T-helper 9 cell (primary cell): ENCODE measurements at places on chromosomes 13 and 19.
A peak's percentile ranks its signal among the peaks of the same experiment; 100 is the strongest.

DNA sequence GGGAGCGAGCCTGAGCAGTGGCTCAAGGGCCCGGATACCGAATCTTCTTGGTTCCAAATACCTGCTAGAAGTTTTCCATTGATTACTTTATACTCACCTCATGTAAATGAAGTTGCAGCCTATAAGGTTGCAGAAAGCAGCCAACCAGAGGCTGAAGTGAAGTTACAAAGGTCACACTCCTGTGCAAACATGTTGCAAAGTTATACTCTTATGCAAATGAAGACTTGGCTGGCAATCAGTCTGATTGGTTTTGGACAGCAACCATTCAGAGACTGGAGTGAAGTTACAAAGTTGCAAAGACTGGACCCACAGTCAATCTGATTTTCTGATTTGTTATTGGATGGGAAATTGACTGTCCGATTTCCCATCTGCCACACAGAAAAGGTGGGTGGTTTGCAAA, 152.5 kb downstream of the GGACT start:
- DNase-seq: no peak

DNA sequence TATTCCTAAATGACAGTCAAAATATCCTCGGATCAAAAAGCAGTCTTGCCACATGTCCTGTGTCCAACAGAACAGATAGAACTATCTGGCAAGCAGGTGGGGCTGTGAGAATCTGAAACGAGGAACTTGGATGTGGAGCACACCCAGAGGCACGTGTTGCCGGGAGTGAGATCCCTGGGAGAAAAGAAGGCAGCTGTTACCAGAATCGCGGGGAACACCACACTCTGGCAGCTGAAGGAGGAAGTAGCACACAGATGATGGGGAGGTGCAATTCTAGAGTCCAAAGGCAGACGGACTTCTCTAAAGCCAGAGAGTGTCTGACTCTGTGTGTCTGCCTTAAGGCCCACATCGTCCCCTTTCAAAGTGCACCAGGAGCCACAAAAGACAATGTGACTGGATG, 22.3 kb downstream of the SLC7A1 start:
- no peak for DNase-seq

DNA sequence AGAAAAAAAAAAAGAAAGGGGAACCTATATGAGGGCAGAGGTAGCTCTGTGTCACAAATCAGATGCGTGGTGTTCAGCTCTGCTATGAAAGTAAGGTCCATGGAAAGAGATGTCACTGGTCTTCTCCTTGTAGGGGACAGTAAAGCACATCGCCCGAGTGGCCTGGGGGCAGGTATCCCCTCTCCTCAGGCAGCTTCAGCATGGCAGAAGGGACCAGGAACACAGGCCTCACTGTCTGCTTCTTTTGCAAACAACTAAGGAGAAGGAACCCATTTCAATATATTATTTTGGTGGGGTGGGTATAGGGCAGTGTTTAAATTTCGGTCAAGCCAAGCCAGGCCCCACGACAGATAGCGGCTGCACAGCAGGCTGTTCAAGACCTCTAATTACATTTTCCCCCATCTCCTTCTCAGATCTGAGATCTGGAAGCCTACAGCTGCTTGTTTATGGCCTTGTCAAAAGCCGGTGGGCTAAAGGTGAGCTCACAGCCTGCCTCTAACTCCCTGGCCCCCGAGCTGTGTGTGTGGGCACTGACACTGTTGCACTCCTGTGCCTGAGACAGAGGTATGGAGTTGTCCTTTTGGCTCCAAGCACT, 72.8 kb downstream of the HSPH1 start:
- DNase-seq: no peak

- DNase-seq: peak; percentile 54
These were observed 32.7 kb upstream of the GPR183 start for GRCh38 chr13:99339736-99340397.

DNA sequence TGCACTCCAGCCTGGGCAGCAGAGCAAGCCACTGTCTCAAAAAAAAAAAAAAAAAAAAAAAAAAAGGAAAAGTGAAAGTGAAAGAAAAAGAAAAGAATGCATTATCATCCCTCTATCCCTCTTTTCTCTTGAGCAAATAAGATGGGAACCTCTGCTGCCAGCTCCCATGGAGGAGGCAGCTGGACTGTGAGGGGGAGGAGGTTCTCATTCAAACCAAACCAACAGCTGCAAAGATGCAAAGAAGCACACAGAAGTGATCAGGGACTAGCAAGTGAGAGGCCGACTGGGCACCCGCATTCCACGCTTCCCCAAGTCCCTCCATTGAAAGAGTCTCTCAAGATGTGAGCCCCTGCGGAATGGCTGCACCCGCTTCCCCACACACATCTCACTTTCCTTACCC, 63.5 kb downstream of the TSHZ3 start:
- no peak for DNase-seq

DNA sequence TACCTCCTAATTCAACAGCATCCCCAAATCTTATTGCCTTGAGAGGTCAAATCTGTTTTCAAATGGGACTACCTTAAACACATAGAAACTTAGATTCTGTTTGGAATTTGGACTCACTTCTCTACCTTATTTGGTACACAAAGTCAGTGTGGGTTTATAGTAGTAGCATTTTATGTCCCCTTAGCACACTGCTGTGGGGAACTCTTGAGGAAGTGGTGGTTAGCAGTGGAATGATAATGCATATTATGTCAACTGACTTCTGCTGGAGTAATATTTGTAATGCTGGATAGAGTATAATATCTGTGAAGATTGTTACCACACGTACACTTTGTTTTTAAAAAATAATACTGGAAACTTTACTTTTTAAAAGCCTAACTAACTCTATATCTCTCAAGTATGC, 386.3 kb downstream of the NDFIP2 start:
- DNase-seq: no peak

- DNase-seq: no peak
These were observed 2.1 kb downstream of the IFNL2 start for GRCh38 chr19:39270036-39270871.

DNA sequence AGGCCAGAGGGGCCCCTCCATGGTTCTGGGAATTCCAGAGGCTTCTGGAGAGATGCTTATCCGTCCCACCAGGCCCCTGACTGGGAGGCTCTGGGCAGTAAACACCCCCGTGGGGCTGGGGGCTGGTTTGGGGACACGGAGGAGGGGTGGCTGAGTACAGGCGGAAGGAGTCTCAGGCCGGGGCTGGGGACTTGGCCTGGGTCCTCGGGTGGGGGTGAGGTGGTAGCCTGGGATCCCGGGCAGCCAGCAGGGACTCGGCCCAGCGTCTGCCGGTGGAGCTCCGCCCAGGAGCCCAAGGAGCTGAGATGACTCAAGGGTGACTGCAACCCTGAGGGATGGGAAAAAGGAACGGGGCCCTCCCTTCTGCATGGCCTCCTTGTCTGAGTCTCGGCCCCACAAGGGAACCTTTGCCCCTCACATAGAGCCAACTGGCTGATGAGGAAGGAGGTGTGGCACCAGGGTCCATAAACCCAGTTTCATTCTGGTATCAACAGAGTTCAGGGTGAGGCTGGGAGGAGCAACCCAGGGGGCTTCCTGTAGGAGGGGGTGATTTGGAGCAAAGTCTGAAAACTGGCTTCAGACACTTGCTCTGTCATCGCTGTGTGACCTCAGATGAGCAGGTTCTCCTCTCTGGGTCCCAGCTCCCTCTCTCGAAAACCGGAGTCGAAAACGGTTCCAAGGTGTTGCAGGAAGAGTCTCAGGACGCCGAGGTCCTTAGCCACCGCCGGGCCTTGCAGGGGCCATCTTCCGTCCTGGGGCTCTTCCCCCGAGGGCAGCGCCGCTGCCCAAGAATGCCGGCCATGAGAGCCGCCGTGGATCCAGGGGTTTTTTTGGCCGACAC, 809 bp downstream of the MISP start:
- DNase-seq: no peak

- DNase-seq: peak; percentile 16
These were observed 42.6 kb upstream of the ADGRL1 start for GRCh38 chr19:14248578-14249011.

DNA sequence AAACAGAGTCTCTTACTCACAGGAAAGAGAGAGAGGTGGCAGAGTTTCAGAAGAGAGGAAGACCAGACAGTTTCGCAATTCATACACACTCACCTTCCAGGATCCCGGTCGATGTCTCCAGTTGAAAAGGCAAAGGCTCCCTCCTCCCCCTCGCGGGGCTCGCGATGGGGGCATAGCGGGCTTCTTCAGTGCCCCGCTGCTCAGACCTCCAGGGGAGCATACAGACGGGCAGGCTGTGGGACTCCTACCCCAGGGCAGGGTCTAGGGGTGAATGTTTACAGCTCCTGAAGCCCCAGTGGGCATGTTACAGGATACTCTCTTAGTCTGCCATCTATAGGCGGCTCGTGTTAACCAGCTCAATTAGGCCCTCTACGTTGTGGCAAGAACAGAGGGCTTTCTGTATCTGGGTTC, 139.2 kb downstream of the SLITRK5 start:
- DNase-seq: no peak

DNA sequence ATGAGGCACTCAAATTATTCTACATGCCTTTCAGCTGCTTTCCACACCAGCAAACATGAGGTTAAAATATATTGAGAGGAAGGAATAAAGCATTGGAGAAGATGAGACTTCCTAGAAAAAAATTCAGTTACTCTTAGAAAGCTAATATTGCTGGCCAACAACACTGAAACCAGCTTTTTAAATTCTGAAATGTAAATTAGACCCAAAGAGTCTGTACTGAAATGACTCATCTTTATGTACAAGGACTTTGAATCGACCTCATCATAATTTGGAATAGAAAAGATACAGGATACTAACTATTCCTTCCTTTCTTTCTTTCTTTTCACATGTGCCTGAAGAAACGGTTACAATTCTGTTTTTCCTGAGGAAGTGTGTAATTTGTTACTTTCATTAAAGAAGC, 6.5 kb upstream of the HSPH1 start:
- no peak for DNase-seq

DNA sequence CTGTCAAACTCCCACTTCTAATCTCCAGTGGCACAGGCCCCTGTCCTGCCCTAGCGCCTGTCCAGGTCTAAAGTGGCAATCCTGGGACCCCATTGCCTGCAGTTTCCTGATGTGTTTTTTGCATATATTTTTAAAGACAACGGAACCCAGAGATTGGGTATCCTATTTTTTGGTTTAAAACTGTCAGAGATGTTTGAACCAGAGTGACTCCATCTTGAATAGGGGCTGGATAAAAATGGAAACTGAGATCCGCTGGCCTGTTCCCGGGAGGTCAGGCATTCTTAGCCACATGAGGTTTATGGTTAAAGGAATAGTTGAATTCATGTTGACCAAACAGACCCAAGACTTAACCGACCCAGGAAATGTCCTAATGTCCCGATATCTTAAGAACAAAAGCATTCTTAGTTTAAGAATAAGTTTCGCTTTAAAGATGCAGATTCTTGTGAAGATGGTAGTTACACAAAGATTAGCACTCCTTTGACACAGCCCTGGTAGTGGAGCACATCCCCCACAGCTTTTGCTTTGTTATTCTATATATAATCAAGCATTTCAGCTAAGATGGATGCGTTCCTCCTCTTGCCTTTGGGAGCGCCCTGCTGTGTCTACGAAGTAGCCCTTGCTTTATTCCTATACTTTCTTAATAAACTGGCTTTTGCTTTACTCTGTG, 332.1 kb downstream of the UQCRFS1 start:
- no peak for DNase-seq

DNA sequence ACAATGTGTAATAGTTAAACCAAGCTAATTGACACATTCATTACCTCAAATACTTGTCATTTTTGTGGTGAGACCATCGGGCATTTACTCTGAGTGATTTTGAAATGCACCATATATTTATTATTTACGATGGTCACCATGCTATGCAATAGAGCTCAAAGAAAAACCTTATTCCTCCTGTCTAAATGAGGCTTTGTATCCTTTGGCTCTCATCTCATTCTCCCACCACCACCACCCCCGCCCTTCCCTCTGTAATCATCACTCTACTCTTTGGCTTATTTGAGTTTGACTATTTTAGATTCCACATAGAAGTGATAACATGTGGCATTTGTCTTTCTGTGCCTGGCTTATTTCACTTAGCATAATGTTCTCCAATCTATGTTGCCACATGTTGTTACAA, 124.9 kb downstream of the CYSLTR2 start:
- DNase-seq: no peak

GRCh38 chr13:27283906-27284493, 13.4 kb downstream of the RASL11A start:
- no peak for DNase-seq

DNA sequence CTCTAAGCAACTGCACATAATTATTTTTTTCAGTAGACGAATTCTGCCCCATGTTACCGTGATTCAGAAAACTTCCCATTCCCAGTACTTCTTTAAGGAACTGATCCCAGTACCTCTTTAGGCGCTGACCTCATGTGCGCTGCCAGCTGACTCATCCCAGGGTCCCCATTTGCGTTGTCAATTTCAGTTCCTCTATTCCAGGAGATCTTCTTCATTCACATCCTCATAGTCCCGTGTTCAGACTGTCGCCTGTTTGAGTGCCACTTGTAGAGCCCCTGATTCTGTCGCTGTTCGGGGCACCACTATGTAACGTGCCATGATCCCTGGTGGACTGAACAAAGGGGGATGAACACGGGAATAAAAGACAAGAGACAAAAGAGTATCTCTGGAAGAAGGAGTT, 16.4 kb downstream of the FPR3 start:
- no peak for DNase-seq

GRCh38 chr19:7655581-7655980, 13.3 kb upstream of the RETN start:
- no peak for DNase-seq

DNA sequence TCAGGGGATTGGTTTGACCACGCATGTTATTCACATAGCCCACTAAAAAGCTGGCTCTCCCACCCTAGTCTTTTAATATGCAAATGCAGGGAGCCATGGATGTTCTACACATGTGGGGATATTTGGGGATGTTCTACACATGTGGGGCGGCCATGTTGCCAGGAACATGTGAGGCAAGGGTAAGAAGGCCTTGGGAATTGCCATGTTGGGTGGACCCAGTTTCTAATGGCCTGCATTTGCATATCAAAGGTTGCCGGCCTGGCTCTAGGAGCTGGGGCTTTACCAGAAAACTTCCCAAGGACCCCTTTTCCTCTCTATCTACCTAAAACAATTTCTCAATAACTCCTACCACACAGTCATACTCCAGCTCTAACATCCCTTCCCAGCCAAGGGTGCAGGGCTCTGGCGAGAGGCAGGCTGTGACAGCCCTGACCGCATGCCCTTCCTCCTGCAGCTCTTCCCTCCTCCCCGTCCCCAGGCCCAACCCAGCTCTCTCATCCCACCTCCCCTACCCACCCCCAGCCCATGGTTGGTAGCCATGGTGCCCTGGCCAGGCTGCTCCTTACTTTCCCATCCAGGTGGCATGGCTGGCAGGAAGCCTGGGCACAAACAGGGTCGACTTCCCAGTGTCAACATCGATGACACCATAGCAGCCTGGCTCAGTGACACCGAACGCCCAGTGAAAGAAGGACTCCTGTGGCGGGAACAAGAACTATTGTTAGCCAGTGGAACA, 11.0 kb downstream of the PEPD start:
- no peak for DNase-seq

GRCh38 chr19:33691736-33692135, 70.0 kb downstream of the CHST8 start:
- no peak for DNase-seq

- DNase-seq: no peak
These were observed 22.6 kb downstream of the RXFP2 start for GRCh38 chr13:31761951-31762350.
